ENCODE measurements at places on chromosomes 16 and 17.

- DNase-seq: no peak
Observed at GRCh38 chr17:31211352-31212012, 85.6 kb downstream of the OMG start.

GRCh38 chr16:69490707-69491324 is 66.4 kb downstream of the CYB5B start:
- no peak for DNase-seq

- DNase-seq: no peak
Observed at GRCh38 chr17:13594310-13594709, 7.4 kb downstream of the HS3ST3A1 start.

DNA sequence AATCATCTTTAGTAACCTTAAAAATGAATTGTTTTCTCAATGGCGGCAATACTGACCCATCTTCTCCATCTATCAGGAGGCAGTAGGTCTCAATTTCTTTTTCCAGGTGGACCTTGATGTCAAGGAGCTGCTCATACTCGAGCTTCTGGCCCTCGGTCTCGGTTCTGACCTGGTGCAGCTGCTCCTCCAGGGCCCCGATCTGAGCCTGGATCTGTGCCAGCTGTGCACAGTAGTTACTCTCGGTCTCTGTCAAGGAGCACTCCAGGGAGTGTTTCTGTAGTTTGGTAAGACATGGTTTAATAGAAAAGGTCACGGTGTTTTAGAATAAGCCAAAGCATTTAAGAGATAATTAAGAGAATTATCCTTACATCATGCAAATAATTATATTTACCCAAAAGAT is 4.9 kb downstream of the KRT27 start:
- DNase-seq: no peak

GRCh38 chr16:71943887-71944286 is 48.6 kb downstream of the IST1 start:
- DNase-seq: no peak

All from NCI-H1436 (cell line).